Activated CD4-positive, alpha-beta T cell treated with anti-CD3 and anti-CD28 coated beads, Interleukin-2, amount 10 ng/mL, durations not matched to agents 7 days and 5 days (primary cell): ENCODE measurements at places on chromosomes 2 and 18.

DNA sequence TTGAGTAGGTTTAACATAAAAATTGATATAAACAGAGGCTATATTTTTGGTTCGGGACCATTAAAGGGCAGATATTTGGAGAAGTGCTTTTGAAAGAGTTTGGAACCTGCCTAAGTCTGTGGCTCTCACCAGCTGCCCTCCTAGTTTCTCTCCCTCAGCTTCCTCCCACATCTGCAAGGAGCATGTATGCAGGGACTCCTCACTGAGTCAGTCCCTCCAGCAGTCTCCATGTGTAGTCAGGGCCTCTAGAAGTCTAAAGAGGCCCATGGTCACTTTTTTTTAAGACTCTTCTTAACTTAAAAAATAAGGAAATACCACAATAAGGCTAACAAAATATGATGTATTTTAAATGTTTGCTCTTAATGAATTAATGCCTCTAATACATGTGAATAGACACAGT, 220.0 kb upstream of the TANK start:
- DNase-seq, result no peak

DNA sequence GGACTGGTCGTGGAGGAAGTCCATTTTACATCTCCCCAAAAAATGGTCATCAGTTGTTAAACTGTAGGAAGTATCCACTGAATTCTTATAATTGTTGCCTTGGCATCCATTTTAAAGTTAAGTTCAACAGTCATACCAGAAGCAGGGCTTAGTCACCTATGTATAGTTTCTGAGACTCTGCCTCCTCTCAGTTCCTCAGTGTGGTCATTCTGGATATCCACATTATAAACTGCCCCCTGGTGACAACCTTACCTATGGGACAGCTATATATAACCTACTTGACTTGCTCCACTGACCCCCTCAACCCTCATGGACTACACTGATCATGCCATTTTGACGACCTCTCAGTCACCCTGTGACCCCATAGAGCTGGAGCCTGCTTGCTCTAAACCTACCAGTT, 617.0 kb downstream of the LRP1B start:
- DNase-seq, result no peak

DNA sequence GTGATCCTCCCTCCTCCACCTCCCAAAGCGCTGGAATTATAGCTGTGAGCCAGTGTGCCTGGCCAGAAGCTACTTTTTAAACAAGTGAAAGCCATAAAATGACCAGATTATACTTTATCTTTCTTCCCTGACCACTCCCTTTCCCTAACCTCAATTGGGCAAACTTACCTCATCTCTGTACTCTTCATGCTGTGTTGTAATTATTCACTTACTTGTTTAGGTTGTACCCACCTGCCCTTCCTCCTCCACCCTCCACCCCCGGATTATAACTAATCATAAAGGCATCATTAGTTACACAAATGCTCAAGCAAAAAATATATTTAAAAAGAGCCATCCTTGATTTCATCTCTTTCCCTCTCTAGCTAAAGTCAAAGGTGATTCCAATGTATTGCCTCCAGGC, 279.9 kb downstream of the SETBP1 start:
- DNase-seq, result no peak

GRCh38 chr2:232280341-232280740, 98.2 kb upstream of the ALPP start:
- DNase-seq, result no peak

DNA sequence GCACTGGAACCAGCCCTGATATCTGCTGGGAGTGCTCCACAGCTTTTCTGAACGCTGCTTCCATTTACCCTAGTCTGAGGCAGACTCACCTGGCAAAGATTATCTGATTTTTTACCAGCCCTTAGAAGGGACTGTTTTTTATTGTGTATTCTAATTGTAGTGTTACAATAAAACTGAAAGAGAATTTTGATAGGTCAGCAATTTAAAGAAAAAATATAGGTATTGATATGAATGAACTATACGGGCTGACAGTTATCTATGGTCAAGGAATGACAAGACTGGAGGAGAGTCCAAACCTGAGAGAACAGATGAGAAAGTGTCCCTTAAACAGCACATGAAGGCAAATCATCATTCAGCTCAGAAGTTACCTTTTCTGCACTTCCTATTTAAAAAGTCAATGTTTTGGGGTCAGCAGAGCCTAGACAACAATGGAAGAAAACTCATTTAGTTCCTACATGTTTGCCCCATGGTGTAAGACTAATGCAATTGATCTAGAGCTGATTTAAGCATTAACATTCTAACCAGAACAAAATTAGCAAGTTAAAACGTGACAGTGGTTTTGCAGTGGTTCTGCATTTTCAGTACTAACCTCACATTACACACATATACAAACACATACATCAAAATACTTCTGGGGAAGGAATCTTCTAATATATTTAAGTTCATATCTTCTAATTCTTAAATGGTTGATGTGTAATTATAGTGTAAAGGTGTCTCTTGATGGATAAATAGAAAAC, 500.9 kb downstream of the TGIF1 start:
- DNase-seq, result no peak

DNA sequence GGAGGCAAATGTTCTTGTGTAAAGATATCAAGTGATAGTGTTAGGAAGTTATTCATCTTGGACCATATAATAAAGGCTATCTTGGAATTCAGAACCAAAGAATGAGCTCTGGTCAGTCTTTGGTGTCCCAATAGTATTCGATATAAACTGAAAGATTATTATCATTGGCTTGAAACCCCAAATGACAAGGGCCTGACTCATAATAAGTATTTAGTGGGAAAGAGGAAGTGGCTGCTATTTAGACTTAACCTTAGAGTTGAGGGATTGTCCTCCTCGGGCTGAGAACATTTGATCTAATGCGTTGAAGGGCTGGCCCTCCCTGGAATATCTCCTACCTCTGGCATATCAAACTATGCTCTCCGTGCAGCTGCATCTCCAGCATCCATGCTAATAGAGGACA, 67.5 kb downstream of the CDH20 start:
- DNase-seq, result no peak

- DNase-seq, result no peak
Measured at GRCh38 chr2:80377071-80377470, 72.5 kb upstream of the LRRTM1 start.

- DNase-seq, result no peak
Measured at GRCh38 chr2:65482971-65483370, 50.6 kb upstream of the SPRED2 start.

- no peak for DNase-seq
Measured at GRCh38 chr2:71647356-71647755, 194.0 kb downstream of the DYSF start.

GRCh38 chr2:40249577-40249976, 202.3 kb downstream of the SLC8A1 start:
- no peak for DNase-seq

GRCh38 chr2:10658041-10658913, 31.5 kb downstream of the NOL10 start:
- no peak for DNase-seq

DNA sequence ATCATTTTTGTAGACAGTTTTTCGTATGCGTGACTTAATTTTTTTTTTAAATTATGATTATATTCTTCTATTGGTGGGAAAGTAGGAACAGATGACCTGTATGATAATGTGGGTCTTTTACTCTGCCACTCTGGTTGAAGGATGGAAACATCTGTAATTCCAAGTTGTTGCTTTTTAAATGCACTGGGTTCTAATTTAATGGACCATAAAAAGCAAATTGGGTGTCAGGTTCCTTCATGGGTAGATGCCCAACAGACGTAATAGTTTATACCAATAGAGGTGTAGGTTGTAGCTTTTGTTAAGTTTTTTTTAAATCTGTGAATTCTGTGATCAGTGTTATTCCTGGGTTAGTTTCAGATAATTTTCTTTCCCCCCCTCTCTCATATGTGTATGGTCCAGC, 117.6 kb downstream of the MAP4K4 start:
- DNase-seq, result no peak
